ENCODE measurements at places on chromosomes 7 and 10. TPM values are rescaled to one million over a fixed set of nuclear protein-coding genes. Genes with fewer than 3 reads are reported as not detected.

Gene GOLGA7B
- 1.0 TPM for total RNA-seq

Gene SEMA3C
- 67.7 TPM for total RNA-seq

DNA sequence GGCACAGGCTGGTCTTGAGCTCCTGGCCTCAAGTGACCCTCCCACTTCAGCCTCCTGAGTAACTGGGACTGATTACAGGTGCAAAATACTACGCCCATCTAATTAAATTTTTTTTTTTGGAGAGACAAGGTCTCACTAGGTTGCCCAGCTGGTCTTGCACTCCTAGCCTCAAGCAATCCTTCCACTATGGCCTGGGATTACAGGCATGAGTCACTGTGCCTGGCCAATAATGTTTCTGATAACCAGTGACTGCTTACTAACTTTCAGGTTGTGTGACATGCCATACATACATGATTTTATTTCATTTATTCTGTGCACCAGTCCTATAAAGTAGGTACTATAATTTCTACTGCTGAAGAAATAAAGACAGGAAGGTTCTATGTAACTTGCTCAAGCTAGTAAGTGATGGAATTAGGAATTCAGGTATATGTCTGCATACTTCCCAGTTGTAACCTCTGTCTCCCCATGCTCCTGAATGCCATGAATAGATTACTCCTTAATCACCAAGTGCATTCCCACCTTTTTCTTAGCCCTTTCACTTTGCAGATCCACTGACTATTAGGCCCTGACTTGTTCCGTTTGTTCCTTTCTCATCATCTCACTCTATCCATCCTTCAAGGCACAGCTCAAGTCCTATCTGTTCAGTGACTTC lies 28.1 kb downstream of the MCU start:
- peaks cover under 1% of the 10 kb centered on the region for H3K36me3 ChIP-seq
- no peak for DNase-seq
- peaks cover 24% of the 10 kb centered on the region for H3K4me1 ChIP-seq
- H3K27me3 ChIP-seq = no peaks in the 10 kb centered on the region

Gene CYP2W1
- 0.71 TPM for total RNA-seq

Gene SPRN
- 0.15 TPM for total RNA-seq

Gene ADRB1
- 0.47 TPM for total RNA-seq

Gene HTR5A
- not detected for total RNA-seq

Gene FFAR4
- 0.61 TPM for total RNA-seq
